Stimulated activated CD4-positive, alpha-beta T cell treated with anti-CD3 and anti-CD28 coated beads, TNF-alpha, amount 100 ng/mL, for 24 hours (primary cell): ENCODE measurements at places on chromosomes 5 and 9.

GRCh38 chr9:116232424-116233159 lies 79.0 kb downstream of the PAPPA start:
- no peak for DNase-seq

- no peak for DNase-seq
Measured at GRCh38 chr9:127198587-127198986, 66.0 kb upstream of the GARNL3 start.

GRCh38 chr9:36576866-36577265 lies 4.2 kb downstream of the MELK start:
- no peak for DNase-seq

DNA sequence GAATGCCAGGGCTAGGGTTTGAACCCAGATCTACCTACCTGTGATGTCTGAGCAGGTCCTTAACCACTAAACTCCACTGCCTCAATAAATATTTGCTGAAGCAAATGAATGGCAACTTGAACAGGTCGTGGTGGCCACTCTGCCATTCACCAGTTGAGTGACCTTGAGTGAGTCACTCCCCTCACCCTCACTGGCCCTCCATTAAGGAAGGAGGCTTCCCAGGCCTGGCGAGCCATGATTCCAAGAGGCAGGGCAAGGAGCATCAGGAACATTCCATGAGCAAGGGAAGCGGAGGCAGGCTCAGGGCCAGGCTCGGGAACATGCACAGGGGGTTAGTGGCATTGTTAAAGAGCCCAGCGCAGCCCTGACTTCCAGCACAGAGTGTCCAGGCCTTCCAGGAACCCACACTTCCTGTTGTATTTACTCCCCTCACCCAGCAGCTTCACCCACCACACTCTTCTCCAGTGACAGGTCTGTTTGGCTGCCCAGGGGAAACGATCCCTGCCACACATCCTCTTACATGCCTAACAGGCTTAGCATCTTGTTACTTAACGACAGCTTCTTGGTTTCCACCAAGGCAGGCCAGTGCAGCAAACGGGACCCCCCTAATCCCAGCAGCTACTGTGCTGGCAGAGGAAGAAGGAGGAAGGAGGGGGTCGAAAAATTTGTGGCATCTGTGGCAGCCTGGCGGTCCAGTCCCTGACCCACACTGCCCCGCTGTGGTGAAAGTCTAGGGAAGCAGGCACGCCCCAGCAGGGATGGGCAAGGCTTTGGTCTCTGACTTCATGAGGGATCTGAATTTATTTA lies 43.7 kb upstream of the TTC1 start:
- no peak for DNase-seq

DNA sequence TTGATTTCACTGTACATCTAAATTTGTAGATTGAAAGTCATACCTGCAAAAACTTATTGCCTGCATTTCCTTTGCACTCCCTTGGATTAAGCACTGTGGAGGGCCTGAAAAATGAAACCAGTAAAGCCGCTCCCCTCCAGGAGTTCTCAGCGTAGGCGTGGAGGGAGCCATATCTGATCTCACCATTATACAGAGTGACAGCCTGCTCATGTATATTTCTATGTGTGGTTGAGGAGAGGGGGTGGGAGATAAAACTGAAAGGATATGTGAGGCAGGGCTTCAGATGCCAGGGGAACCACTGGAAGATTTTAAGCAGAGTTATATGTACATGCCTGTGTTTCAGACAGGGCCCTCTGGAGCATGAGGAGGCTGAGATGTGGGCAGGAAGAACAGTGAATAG lies 303.0 kb downstream of the MSX2 start:
- DNase-seq, result no peak

- DNase-seq, result no peak
Measured at GRCh38 chr5:97133101-97133500, 9.3 kb downstream of the LIX1 start.

DNA sequence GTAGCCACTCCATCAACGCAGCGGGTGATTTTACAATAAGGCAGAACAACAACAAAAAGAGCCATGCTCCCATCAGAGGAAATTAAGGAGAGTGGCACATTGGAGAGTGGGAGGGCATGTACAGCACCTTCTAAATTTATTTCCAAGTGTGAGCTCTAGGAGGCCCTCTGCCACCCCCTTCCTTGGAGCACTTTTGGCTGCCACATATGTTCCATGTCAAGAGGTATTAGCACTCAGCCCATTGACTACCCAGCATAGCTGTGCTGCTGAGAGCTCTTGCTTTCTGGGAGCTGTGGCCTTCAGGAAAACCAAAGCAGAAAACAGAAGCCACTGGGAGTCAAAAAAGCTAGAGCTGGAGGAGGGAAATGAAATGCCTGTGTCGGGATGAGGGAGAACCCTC lies 200.2 kb upstream of the PANK3 start:
- no peak for DNase-seq

- DNase-seq, result no peak
Measured at GRCh38 chr5:50958852-50959457, 292.5 kb downstream of the PARP8 start.

GRCh38 chr9:130304643-130305042 lies 39.1 kb downstream of the HMCN2 start:
- no peak for DNase-seq

DNA sequence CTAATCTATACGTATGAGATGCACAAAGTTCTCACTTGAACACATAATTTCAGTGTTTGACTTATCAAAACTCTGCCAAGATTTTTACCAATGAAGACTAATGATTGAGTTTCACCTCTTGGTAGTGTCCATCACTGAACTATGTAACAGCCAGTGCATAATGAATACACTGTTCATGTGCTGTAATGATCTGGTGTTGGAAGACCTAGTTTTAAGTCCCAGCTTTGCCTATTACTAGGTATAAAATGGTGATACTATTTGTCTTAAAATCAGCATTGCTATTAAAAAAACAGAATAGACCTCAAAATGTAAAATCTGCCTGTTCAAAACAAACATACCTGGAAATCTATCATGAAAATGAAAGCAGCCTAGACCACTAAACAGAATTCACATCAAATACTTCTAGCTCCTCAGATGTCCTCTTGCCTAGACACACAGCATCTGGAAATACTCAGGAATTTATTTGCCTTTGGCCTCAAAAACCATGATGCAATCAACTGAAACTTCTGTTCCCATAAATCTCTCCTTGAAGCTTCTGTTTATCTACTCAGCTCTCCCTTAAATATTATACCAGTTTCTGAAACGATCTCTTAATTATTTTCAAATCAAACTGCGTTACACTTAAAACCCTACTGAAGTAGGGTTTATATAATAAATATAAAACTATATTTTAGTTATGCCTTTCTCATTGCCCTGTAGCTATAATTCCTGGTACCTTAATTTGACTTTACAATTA lies 38.1 kb downstream of the MRPS27 start:
- DNase-seq, result no peak

DNA sequence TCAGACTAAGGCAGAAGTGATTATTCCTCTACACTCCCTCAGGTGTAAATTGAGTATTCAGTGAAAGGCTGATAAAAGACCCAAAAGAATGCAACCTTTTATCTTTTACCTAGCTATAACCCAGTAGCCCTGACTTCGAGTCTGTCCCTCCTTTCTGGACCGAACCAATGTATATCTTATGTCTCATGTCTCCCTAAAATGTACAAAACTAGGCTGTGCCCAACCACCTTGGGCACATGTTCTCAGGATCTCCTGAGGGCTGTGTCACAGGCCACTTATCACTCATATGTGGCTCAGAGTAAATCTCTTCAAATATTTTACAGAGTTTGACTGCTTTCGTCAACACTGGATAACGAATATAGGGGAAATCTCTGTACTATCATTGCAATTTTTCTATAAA lies 12.7 kb downstream of the FBXL17 start:
- no peak for DNase-seq

DNA sequence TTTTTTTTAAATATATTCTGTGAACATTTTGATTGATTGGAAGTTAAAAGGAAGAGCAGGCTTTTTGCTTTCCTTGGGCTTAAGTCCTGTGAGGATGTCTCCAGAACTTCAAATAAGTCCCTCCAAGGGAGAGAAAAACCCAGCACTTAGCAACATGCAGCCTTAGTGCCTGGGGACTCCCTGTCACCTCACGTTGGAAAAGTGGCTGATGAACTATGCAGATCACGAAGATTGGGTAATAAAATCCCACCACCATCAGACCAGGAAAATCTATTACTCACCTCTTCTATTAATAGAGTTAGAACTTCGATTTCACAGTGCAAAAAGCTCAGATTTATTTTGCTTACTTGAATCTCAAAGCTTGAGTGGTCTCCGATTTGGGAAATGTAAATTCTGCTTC lies 507.0 kb downstream of the MAT2B start:
- DNase-seq, result no peak

- no peak for DNase-seq
Measured at GRCh38 chr5:74153255-74153790, 487.2 kb downstream of the ENC1 start.

DNA sequence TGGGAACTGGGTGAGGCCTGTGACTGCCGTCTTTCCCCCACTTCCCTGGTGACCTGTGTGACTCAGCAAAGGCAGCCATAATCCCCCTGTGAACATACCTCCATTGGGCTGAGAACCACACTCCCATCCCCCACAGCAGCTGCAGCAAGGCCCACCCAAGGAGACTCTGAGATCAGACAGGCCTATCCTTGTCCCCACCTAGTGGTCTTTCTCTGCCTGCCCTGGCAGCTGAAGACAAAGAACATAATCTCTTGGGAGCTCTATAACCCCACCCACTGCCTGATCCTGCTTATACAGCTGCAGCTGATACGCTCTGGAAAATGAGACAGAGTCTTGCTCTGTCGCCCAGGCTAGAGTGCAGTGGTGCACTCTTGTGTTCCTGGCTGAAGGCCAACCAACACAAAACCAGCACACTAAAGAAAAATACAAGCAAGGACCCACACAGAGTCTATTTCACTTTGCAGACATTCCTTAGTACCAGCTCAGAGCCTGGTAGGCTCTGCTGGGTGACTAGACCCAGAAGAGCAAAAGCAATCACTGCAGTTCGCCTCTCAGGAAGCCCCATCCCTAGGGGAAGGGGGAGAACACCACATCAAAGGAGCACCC lies 106.7 kb downstream of the MCTP1 start:
- DNase-seq, result no peak
